ENCODE measurements at places on chromosomes 6 and 20.

GRCh38 chr20:10769700-10770099 lies 95.9 kb upstream of the JAG1 start:
- DNase-seq = no peak

DNA sequence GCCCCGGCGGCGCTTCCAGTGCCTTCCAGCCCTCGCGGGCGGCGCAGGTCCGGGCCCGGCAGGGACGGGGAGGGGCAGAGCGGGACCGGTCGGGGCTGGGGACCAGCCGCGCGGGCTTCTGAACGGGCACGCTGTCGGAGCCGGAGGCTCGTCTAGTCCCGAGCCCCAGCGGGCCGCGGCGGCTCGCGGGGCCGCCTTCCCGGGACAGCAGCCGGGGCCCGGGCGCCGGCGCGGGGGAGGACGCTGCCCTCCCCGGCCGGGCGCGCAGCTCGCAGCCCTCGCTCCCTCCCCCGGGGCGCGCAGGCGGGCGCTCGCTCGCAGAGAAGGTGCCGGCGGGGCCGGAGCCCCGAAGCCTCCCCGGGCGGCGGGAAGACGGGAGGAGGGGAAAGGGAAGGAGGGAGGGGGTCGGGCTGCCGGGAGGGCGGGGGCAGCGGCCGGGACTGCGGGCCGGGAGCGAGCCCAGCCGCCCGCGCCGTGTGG lies 696 bp upstream of the SIRPA start:
- no peak for DNase-seq

DNA sequence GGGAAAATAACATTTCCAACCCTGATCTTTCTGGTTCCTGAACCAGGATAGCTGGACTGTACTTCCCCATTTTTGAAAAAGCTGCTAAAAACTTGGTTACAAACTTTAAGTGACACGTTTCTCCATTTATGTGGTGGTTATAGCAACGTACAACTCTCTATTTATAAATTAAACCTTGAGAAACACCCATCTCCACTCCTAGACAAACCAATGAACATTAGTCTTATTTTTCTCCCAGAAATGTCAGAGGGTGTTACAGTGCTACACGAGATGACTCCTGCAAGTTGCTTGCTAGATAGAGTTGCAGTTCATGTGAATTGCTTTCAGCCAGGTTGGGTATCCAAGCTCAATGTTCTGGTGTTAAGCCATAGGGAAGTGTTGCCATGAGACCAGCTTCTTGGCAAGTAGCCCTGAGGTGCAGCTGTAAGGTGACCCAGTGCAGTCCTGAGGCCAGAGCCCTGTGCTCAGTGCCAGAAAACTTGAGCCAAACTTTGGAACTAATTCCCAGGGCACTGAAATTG lies 51.3 kb upstream of the REV3L start:
- DNase-seq = no peak

DNA sequence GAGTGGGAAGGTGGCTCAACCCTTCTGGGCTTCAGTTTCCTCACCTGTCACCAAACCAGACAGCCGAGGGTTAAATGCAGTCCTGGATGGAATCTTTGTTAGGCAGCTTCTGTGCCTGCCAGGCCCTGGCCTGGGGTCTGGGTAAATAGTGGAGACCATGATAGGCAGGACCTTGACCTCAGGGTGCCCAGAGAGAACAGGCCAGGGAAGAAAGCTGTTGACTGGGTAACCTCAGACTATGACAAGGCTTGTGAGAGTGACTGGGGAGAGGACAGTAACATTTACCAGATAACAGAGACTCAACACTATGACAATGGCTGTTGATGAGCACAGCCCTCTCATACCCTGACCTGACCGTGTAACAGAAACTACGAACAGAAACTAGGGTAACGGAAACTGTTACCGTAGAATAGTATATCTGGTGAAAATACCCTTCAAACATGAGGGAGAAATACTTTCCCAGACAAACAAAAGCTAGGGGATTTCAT lies 218.3 kb downstream of the PREX1 start:
- no peak for DNase-seq

DNA sequence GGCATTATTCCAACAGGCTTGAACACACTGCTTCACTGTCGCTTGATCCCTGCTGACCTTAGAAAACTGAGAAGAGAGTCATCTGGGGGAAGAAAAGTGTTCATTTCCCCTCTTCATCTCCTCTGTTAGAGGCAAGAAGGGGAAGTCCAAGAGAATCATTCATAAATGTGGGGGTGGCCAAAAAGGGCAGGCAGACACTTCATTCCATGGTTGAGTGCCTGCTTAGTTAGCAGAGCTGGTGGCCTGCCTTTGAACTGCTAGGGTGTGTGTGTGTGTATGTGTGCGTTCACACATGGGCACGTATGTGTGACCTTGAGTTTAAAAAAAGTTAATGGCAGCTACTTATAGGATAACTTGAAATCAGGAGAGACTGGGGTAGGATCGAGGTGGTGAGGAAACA lies 39.4 kb upstream of the RFPL4B start:
- DNase-seq = no peak

- no peak for DNase-seq
Measured at GRCh38 chr6:16359563-16359962, 121.2 kb downstream of the GMPR start.

DNA sequence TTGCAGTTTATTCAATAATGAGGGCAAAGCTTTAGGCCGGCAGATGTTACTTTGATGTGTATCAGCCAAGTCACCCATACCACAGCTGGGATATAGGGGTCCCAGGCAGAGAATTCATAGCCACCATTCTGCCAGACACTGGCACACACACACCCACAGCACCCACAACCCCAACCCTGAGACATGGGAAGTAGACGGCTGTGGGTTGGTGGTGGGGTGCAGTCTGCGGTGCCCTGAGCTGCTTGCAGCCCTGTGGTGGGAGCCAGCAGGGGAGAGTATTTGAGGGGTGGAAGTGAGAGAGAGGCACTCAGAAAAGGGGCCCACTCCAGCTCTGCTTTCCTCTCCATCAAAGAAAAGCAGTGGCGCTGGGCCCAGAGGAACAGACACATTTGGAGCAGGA lies 125.3 kb downstream of the FOXO3 start:
- no peak for DNase-seq

DNA sequence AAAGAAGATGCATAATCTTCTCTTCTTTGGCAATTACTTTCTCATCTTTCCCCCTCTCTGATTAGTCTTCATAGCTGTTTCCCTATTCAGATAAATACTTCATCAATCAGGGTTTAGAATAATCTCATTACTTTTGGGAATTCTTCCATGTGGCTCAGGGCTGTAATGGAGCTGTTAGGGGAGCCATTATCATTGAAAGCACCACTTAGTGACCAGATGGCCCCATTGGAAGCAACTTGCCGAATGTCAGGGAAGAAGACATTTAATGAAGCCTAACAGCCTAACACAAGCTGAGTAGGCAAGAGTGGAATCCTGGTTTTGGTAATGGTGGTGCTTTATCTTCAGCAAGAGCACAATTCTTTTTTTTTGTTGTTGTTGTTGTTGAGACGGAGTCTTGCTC lies 45.0 kb downstream of the TIAM2 start:
- no peak for DNase-seq

DNA sequence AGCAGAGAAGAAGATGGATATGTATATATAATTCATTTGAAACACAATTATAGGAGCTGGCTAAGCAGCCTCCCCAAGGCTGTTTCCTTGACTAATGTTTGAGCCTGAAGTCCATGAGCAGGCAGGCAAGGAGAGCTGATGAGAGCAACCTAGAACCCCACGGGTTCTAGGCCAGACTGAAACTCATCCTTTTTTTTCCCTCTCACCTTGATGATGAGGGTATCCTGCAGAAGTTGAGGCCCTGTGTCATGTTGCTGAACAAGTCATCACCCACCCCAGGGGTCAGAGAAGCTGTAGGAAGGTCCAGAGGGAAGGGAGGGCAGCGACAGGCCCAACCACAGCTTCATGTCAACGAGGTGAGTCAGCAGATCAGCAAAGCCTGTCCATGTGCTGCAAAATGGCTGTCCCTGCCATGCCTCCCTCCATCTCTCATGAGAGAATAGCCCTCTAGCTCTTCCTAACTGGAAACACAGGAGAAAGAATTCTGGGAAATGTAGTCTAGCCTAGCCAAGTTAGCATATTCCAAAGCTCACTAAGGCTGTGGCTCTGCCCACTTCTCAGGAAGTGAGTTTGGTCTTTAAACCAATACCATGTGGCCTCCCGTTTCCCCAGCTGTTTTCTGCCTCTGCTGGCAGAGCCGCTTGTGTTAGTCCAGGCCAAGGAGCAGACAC lies 91.3 kb upstream of the DTNBP1 start:
- DNase-seq = no peak

DNA sequence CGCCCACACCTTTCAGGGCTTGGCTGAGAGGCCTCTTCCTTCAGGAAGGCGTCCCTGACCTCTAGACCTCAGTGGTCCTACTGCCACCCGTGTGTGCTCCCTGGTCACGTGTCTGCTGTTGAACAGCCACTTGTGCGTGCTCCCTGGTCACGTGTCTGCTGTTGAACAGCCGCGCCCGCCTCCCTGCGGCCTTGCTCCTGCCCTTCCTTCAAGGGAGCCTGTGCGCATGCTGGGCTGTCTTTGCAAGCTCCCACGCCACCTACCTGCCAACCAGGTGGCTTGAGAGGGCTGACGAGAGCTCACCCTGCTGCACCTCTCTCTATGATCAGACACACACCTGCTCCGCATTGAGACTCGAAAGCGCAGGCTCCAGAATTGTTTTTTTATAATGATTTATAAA lies 179.3 kb downstream of the BMP7 start:
- no peak for DNase-seq

DNA sequence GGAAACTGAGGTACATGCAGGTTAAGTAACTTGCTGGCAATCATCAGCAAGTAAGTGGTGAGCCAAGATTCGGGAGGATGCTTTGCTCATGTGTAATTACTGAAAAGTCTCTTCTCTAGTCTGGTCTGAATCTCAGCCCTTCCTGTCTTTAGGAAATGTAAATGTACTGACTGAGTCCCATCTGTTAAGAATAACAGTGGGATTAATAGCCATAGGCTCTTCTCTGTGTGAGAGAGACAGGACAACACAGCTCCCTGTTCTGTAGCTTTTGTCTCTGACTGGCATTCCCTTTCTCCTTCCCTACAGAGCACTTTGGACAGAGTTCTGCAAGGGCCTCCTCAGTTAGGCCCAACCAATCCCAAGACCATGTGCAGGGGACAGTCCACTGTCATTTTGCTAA lies 131.3 kb upstream of the OGFRL1 start:
- no peak for DNase-seq

- no peak for DNase-seq
Measured at GRCh38 chr6:142155895-142156757, 9.1 kb downstream of the VTA1 start.

GRCh38 chr6:17281497-17282481 lies 628 bp downstream of the RBM24 start:
- DNase-seq = no peak

GRCh38 chr20:9999645-10000044 lies 35.1 kb upstream of the ANKEF1 start:
- DNase-seq = no peak

DNA sequence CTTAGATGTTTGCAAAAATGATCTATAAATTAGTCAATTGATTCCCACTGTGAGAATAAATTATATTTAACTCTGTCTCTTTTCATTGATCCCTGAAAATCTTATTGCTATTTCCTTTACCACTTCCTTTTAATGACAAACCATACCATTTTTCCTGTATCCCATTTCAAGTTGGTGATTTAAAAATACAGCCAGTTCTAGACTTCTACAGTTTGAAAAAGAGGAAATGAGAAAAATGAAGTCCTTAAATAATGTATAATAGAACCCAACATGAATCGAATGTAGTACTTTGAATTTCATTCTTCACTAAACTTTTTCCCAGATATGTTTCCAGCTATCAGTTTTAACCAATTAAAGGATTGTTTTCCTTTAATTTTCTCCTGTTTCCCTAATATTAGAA lies 29.5 kb upstream of the SDHAF4 start:
- DNase-seq = no peak

- DNase-seq = no peak
Measured at GRCh38 chr6:155267411-155267810, 3.6 kb downstream of the CLDN20 start.

GRCh38 chr6:119614138-119614537 lies 264.6 kb upstream of the MAN1A1 start:
- no peak for DNase-seq

- DNase-seq = no peak
Measured at GRCh38 chr6:50653253-50653652, 60.1 kb upstream of the TFAP2D start.

- no peak for DNase-seq
Measured at GRCh38 chr20:49345524-49345923, 67.7 kb upstream of the ZNFX1 start.

DNA sequence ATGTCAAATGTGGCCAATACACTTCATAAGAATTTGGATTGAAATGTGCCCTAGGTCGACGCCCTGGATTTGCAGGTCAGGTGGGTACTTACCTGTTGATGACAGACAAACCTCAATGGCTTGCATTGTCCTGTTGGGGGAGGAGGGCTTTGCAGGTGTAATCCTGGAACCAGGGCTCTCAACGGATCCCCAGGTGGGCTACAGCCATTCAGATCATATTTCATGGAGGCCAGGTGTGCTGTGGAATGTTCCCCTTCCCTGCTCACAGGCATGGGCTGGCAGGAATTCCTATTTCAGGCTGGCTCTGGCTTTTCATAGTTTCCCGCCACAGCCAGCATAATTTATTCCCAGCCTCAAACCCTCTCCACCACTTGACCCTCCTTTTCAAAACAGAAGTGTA lies 254.7 kb downstream of the SMOC2 start:
- DNase-seq = no peak

DNA sequence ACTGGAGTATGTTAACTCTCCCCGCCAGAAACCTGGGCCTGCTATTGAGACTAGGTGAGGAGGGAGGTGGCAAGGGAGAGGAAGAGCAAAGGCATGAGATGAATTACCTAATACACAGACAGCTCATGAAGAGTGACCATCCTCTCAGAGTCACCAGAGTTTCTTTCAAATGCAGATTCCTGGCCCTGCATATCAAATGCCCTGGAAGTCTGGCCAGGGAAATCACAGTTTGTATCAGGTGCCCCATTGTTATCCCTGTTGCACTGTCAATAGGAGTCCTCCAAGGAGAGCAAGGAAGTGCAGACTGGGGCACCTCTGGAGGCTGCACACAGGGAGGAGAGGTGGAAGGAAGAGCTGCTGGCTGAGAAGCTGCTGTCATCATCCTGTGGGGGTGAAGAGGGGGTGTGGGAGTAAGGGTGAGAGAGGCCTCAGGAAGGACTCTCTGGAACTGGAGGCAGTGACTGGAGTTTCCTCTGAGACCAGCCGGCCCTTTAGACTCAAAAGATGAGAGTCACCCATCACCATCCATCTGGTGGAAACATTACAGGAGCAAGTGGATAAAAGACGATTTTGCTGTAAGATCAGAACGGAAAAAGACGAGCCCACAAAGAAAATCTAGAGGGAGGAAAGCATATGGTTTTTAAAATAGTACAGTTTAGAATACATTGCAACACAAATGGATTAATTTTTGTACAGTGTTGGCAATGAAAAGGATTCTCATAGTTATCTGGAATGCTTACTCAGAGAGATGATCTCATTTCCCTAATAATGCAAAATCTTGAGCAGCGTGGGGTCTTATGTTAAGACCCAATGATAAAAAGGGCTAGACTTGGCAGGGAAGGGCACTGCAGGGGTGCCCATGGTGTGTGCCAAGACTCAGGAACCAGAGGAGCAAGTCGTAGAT lies 268.1 kb downstream of the UST start:
- DNase-seq = no peak
